NCI-H2227 treated with DMSO at 0.1 percent for 48 hours (cell line): ENCODE measurements at places on chromosomes 6 and 20.

- no peak for DNase-seq
Measured at GRCh38 chr6:163707387-163708355, 293.2 kb downstream of the QKI start.

GRCh38 chr6:692356-692851, 535 bp downstream of the EXOC2 start:
- DNase-seq: peak; percentile 46

DNA sequence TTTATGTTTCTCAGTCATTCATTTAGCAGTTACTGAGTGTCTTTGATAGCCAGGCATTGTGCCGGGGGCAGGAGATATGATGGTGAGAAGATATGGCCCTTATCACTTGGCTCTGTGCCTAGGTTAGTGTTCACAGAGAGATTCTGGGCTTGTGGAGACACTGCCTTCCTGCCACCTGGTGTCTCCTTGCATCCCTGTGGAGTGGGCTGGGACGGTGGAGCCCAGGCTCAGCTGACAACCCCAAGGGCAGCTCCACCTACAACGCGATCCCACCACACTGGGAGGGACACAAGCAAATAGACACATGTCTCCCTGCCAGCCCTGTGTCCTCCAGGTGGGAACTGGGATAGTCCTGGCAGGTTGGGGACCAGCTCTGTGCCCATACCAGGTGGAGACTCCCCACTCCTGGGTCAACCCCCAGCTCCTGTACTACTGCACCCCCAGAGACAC, 30.3 kb upstream of the VEGFA start:
- DNase-seq: no peak

DNA sequence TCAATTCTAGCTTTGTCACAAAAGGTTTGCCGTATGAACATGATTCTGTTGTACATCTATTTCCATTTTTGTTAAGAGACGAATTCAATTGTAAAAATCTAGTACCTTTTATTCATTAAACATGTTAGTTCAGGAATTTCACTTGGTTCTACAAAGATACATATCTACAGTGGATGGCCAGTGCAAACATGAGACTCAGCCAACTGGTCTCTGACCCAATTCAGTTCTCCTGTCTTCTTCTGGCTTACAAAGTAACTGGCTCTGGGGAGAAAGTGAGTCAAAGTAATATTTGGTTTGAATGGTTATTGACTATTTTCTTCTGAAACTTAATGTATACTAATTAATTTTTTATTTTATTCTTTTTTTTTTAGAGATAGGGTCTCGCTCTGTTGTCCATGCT, 70.0 kb downstream of the ESR1 start:
- no peak for DNase-seq

DNA sequence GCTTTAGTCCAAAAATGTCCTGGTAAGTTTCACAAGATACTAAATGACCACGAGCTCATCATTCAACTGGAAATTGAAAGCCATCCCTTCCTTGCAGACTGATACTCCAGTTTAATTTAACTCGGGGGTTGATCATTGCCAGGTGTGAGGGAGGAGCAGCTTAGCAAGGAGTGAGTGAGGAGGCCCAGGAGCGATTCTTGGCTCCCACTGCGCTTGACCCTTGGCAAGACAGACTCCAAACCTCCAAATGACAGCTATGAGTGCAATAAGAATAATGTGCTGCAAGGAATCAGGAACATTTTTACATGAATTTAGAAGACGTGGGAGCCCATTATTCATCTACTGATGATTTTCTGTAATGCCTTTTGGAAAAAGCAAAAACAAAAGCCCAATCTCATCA, 64.9 kb downstream of the LAMA4 start:
- DNase-seq: no peak

DNA sequence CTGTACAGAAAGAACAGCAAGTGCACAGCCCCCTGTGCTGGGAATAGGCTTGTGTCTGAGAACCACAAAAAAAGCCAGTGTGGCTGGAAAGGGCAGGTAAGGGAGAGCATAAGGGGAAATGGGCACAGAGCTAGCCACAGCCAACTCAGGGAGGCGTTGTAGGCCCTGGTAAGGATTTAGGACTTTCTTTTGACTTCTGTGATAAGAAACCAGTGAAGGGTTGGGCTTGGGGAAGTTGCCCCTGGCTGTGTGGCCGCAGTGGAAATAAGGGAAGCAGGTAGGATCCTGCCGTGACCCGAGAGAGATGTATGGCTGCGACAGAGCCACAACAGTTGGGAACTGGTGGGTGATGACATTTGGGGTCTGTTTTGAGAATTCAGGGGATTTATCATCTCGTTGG, 30.0 kb upstream of the PHACTR2 start:
- no peak for DNase-seq

DNA sequence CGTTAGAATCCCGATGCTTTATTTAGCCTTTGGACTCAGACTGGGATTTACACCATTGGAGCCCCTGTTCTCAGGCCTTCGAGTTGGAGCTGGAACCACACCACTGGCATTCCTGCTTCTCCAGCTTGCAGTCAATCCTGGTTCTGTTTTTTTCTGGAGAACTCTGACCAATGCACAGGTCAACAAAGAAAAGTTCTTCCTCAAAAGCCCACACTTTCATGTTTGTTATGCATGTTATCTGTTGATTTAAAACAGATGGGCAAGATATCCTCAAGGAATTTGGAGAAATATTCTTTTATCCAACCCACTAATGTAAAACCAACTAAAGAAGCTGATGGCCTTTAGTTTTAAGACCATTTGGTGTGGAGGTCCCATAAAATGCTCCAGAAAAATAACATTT, 205.7 kb downstream of the ANKRD60 start:
- no peak for DNase-seq
